ENCODE measurements at places on chromosomes 4 and X.
A peak's percentile ranks its signal among the peaks of the same experiment; 100 is the strongest.

- peak; percentile 22 for DNase-seq
Observed at GRCh38 chr4:108730579-108730978, 32.3 kb downstream of the ETNPPL start.

GRCh38 chr4:5798462-5798861 is 87.5 kb downstream of the EVC start:
- no peak for DNase-seq

GRCh38 chrX:150569155-150569477 is 695 bp downstream of the MTM1 start:
- DNase-seq, result no peak

DNA sequence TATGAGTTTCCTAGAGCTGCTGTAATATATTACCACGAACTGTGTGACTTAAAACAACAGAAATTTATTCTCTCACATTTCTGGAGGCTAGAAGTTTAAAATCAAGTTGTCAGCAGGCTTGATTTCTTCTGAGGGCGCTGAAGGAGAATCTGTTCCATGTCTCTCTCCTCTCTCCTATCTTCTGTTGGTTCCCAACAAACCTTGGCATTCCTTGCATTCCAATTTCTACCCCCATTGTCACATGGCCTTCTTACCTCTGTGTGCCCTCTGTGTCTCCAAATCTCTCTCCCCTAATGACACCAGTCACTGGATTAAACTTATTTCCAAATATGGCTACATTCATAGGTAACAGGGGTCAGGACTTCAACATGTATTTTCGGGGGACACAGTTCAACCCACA is 672.7 kb downstream of the RPA4 start:
- no peak for DNase-seq

DNA sequence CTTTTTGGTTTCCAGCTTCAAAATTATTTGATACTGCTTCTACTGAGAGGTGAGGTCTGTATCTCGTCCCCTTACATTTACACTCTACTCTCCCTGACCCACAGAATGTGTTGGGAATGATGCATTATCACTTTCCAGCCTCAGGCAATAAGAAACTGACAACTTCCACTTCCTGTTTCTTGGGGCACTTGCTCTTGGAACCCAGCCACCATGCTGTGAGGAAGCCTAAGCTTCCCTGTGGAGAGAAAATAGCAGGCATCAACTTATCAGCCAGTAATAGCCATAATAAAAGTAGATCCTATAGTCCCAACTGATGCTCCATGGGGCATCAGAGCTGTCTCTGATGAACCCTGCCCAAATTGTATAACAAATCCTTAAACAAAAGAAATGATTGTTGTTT is 32.6 kb downstream of the RELL1 start:
- DNase-seq, result no peak

GRCh38 chr4:1260418-1261106 is 11.6 kb upstream of the CTBP1 start:
- no peak for DNase-seq

DNA sequence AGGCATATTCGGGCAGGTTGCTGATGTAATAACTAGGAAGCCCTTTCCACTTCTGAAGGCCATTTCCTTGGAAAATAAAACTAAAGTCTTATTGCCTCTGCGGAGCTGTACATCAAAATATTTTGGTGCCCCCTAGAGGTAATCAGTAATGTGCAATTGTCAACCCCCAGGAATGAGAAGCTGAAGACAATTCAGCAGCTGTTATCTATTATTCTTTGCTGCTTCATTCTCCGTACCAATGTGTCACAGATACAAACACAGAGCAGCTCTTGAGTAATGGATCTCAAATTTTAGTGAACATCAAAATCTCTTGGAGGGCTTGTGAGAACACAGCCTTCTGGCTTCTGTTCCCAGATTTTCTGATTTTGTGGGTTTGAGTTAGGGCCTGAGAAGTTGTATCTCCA is 3.5 kb upstream of the SLIT2 start:
- peak; percentile 62 for DNase-seq

GRCh38 chr4:61583696-61584095 is 383.6 kb downstream of the ADGRL3 start:
- peak; percentile 11 for DNase-seq

DNA sequence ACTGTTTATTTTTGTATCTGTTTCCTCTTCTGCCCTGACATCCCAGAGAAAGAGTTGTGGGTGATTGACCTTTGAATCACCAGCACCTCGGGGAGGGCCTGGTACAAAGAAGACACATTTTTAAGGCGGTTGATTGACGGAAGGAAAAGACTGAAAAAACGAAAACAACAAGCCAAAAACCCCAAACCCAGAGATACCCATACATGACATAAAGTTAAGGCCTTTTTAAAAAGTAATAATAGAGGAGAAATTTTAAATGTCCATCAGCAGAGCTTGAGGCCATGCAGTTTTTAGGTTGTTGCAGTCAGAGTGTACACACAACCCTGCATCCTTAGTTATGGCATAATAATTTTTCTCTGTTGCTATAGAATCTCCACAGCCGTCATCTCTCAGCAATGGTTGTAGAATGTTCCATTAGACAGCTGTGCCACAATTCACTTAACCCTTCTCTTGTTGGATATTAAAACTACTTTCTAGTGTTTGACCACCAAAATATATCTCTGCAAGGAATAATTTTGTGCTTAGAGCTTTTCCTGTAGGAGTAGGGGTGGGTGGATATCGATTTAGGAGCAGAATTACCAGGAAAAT is 110.2 kb downstream of the GNL3L start:
- no peak for DNase-seq

DNA sequence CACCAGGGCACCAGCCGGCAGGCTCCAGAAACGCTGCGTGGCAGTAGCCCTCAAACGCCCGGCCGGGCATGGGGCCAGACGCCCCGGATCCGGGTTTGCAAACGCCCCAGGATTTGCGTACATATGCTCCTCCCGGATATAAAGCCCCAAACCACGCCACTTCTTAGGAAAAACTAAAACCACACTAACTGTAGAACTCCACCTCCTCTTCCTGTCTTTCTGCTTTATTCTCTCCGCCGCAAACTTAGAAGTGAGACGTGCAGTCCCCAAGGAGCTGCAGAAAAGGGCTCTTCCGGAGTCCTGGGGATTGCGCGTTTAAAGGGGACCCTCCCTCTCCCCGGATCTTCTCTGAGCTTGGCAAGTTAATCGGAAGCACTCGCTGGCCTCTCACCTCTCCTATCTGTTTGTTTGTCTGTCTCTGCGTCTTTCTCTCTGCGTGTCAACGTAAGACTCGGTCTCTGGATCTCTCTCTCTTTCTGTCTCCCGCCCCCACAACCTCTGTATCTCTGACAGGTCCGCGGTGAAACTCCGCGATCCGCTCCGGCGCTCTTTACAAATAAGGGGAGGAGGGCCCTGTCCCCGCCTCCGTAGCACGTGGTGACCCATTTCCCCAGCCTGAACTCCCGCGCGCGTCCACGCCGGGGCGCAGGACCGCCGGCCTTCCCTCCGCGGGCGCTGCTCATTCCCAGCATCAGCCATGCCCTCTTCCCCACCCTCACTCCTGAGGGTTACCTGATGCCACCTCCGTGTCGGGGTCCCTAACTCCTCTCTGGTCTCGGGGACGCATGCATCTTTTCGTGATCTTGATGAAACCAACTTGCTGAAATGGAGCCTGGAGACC is at the start of gene SLC39A8:
Gene SLC39A8, minus strand, starts transcription at position 529 of the 841 bp plus-strand sequence. CDS start 820 bp downstream, outside the sequence.
- DNase-seq, result peak; percentile 87

- no peak for DNase-seq
Observed at GRCh38 chr4:150161109-150161508, 82.9 kb downstream of the DCLK2 start.

DNA sequence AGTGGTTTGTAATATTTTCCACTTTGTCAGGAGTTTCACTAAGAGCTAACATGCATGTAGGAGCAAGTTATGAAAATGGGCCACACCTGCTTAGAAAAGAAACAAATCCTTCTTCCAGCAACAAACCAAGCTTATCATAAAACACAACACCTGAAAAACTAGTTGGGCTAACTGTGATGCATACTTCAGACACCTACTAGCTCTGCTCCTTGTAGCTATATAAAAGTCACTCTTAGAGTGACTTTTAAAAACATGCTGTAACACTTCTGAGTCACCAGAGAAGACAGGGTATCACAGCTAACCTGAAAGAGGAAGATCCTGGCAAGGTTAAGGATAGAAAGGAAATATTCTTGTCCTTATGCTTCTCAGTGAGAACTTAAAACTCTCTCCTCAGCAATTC is 3.6 kb upstream of the SLAIN2 start:
- no peak for DNase-seq

DNA sequence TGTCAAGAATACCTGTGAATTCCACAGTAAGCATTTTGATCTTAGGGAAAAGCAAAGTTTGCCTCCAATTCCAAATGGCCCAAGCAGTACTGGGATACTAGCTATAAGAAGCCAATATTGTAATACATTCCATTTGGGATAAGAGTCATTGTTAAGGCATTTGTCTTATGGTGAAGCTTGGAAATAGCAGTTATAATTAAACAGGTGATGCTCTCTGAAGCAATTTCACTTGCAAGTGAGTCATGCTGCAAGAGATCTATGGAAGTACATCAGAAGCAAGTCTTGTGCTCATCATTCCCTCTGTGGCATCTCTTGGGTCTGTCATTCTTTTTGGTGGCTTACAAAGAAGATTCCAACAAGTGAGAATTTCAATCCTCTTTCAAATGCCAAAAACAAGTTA is 386.4 kb upstream of the RPS6KA3 start:
- DNase-seq, result no peak

DNA sequence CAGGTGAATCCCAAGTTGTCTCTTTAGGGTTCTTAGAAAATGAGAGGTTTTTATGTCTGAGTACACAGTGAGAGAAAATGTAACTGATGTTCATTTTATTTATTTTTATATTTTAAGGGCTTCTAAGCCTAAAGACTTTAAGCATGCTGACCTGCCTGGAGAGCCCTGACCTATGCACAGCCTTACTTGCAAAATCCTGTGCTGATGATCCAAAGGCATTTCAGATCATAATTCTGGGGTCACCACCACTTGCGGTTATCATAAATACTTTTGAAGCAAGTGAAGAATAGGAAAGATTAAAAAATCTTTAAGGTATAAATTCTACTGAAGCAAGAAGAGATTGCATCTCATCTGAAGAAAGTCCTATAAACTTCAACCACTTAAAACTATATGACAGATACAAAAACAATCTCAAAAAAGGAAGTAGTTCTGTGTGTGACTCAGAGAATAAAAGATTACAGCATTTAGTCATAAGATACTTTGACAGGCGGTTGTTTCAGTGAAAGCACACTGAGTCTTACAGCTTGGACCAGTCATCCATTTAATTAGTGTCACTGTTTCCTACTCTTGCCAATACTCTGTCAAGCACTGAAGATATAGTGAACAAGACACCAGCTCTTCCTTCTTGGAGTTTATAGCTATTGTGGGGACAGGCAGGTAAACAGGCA is 245.2 kb upstream of the DIPK2B start:
- peak; percentile 77 for DNase-seq

DNA sequence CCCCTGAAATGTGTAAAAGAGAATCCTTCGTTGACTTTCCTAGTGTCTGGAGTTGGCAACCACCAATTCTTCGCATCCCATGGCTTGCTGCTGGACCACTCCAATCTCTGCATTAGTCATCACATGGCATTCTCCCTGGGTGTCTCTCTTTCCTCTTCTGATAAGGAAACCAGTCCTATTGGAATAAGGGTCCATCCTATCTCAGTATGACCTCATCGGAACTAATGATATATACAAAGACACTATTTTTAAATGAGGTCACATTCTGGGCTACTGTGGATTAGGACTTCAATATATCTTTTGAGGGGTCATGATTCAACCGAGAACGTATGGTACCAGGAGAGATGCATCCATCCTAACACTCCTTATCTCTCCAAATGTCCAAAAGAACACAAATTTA is 259.1 kb upstream of the CPEB2 start:
- DNase-seq, result no peak

GRCh38 chr4:36226430-36227227 is 17.7 kb downstream of the ARAP2 start:
- no peak for DNase-seq

DNA sequence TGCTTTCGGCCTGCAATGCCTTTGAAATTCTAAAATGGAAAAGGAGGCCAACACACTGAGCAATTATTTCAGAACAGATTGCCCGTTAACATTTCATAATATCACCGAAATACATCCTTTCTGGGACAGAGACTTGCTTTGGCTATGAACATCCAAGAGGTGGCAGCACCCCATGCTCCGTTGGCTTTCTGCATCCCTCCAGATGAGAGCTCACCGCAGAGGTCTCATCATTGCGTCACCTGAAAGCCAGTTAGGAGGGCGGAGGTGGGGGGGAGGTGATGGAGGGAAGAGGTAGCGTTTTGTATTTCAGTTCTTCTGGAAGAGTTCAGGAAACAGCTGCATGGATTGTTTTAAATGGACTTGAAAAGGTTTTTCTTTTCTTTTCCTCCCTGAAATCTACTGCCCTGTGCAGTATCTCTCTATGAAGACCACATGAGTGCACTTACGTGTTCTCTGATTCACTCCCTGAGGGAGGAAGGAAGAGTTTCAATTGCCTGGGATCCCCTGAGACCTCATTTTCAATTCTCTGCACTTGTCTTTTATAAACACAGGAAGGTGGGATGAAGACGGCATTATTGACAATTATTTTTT is 166.8 kb upstream of the PGRMC2 start:
- peak; percentile 94 for DNase-seq

DNA sequence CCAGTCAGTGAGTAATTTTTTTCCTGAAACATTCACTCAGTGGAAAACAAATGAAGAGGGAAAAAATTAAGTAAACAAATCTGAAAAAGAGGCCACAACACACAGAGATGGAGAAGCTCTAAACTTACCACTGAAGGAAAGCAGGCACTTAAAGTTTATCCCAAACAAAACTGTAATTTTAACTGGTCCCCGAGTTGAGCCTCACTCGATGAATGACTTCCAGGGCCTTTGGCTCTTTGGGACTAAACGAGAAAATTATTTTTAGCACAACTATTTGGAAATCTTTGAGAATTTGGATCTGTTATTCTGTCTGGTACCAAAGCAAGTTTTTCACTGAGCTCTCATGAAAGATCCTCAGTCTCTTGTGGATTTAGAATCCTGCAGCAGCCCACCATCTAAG is at the start of gene C1QTNF7:
Gene C1QTNF7, plus strand, starts transcription at position 333 of the 400 bp plus-strand sequence. CDS start 7,711 bp downstream, outside the sequence.
- DNase-seq, result peak; percentile 55

DNA sequence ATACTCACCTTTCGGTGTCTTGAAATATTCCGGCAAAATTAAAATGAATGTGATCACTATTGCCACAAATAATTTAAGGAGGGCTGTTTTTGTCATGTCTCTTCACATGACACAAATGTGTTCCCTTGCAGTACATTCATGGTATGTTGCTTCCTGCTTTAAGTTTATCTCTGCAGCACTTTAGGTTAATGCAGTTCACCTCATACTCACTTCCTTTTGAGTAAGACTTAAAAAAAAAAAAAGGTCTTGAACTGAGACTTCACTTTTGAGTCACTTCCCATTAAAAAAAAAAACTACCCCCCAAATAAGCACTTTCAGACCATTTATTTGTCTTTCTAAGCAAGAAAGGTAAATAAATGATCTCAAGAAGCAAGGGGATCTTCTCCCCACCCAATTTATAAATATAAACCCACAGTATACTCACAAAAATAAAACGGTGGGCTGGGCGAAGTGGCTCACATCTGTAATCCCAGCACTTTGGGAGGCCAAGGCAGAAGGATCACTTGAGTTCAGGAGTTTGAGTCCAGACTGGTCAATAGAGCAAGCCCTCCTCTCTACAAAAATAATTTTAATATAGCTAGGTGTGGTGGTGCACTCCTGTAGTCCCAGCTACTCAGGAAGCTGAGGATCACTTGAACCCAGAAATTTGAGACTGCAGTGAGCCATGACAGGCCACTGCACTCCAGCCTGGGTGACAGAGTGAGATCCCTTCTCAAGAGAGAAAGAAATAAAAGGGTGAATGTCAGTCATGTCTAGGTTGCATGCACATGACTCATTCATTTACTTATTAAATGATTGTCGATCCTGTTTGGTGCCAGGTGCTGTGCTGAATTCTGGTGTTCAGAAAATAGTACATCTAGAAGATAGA is at the start of gene TMEM156:
Gene TMEM156, minus strand, starts transcription at position 192 of the 868 bp plus-strand sequence. Its CDS starts 96 bp downstream, at position 96.
- DNase-seq, result peak; percentile 68

- peak; percentile 45 for DNase-seq
Observed at GRCh38 chrX:41350150-41350975, 16.4 kb downstream of the DDX3X start.

Data from mesenchymal stem cell (in vitro differentiated cells and primary cell).